ENCODE measurements at places on chromosomes 16 and 17. TPM values are rescaled to one million over a fixed set of nuclear protein-coding genes. Genes with fewer than 3 reads are reported as not detected.

TCAP gene
- 5,784 TPM for polyA plus RNA-seq

FSCN2 gene
- polyA plus RNA-seq = 0.28 TPM

CCDC200 gene
- polyA plus RNA-seq = not detected

SMYD4 gene
- polyA plus RNA-seq = 5.6 TPM

SLC4A1 gene
- polyA plus RNA-seq = not detected

C1QL1 gene
- 1.4 TPM for polyA plus RNA-seq

TM4SF5 gene
- not detected for polyA plus RNA-seq

KCNJ2 gene
- 24.7 TPM for polyA plus RNA-seq

MRPS7 gene
- 109 TPM for polyA plus RNA-seq

KRT40 gene
- polyA plus RNA-seq = not detected

UNC13D gene
- polyA plus RNA-seq = 5.8 TPM

TMC6 gene
- 50.1 TPM for polyA plus RNA-seq

SOST gene
- polyA plus RNA-seq = not detected

CD19 gene
- 0.10 TPM for polyA plus RNA-seq

CMTM4 gene
- 4.5 TPM for polyA plus RNA-seq

NDUFAB1 gene
- polyA plus RNA-seq = 605 TPM

ALOX12 gene
- not detected for polyA plus RNA-seq

CASKIN1 gene
- 4.0 TPM for polyA plus RNA-seq

QPRT gene
- 3.6 TPM for polyA plus RNA-seq

KRT12 gene
- not detected for polyA plus RNA-seq

PPL gene
- polyA plus RNA-seq = 5.1 TPM

SYT17 gene
- polyA plus RNA-seq = 0.53 TPM

LRRC37A gene
- polyA plus RNA-seq = 0.37 TPM

DNAH3 gene
- 0.01 TPM for polyA plus RNA-seq

KRTAP4-3 gene
- not detected for polyA plus RNA-seq

AATK gene
- polyA plus RNA-seq = 3.9 TPM

IL4R gene
- polyA plus RNA-seq = 9.9 TPM

ABCC12 gene
- 0.08 TPM for polyA plus RNA-seq

CCL5 gene
- polyA plus RNA-seq = 0.78 TPM

EIF3C gene
- polyA plus RNA-seq = 477 TPM

TP53TG3F gene
- polyA plus RNA-seq = not detected

CCL18 gene
- polyA plus RNA-seq = 0.30 TPM

ATP2C2 gene
- polyA plus RNA-seq = 0.17 TPM

MPP3 gene
- 40.0 TPM for polyA plus RNA-seq

SLC12A3 gene
- not detected for polyA plus RNA-seq

IRX3 gene
- polyA plus RNA-seq = 45.9 TPM

CPHXL2 gene
- polyA plus RNA-seq = not detected

KRTAP16-1 gene
- not detected for polyA plus RNA-seq

CLEC18B gene
- 0.25 TPM for polyA plus RNA-seq

SLC47A1 gene
- polyA plus RNA-seq = 9.1 TPM

NXPH3 gene
- 7.9 TPM for polyA plus RNA-seq

PRAC2 gene
- not detected for polyA plus RNA-seq

TK2 gene
- 10.5 TPM for polyA plus RNA-seq

PRCD gene
- 1.2 TPM for polyA plus RNA-seq

SLFN12L gene
- polyA plus RNA-seq = 0.14 TPM

NDRG4 gene
- 505 TPM for polyA plus RNA-seq

CACNG3 gene
- polyA plus RNA-seq = not detected

MYH13 gene
- not detected for polyA plus RNA-seq

CFAP97D1 gene
- not detected for polyA plus RNA-seq

CCL14 gene
- polyA plus RNA-seq = 15.5 TPM

USP10 gene
- polyA plus RNA-seq = 17.8 TPM

ALG1 gene
- 15.3 TPM for polyA plus RNA-seq

LPO gene
- not detected for polyA plus RNA-seq

CLUH gene
- 123 TPM for polyA plus RNA-seq

PPP1R27 gene
- not detected for polyA plus RNA-seq

Data from heart left ventricle (tissue), 16 donors.